ENCODE measurements at places on chromosomes 7 and 10.
A peak's percentile ranks its signal among the peaks of the same experiment; 100 is the strongest.

- peak; percentile 58 for DNase-seq
Measured at GRCh38 chr7:156196649-156197048, 384.4 kb upstream of the SHH start.

GRCh38 chr10:63889803-63890202 is 368.6 kb downstream of the REEP3 start:
- no peak for DNase-seq

GRCh38 chr7:139232904-139233303 is 1.9 kb downstream of the UBN2 start:
- no peak for DNase-seq

GRCh38 chr10:11906714-11907113 is 83.6 kb downstream of the PROSER2 start:
- DNase-seq = peak; percentile 65

GRCh38 chr7:51340936-51341335 is 24.3 kb upstream of the COBL start:
- DNase-seq = no peak

DNA sequence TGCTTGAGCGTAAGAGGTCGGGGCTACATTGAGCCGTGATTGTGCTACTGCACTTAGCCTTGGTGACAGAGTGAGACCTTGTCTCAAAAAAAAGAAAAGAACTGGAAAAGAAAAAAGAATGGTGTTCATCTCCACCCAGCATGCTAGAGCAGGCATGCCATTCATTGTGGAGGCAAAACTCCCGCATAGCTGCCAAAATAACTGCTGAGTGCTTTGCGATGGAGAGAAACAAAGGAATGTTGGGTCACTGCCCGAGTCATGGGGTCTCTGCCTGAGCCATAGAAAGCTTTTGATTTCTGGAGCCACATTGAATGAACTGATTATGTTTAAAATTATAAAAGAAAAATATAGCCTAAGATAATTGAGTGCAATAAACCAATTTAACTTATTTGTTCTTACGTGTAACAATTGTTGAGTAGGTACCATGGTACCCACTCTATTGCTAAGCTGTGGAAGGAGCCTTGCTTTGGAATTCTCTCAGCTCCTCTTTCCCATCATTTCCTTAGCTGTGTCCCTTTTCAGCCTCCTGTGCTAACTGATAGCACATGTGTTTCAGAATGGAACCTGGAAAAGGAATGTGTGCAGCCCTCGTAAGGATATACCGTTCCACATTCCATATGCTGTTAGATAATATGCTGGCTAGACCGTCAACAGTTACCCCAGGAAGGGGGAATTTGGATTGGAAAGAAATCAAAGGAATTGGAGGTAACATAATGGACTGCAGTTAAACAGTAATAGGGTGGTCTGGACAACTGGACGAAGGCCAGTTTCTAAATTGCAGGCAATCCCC is 99.0 kb downstream of the KIAA1217 start:
- DNase-seq = no peak

- DNase-seq = no peak
Measured at GRCh38 chr7:90660100-90660499, 64.0 kb downstream of the CDK14 start.

- no peak for DNase-seq
Measured at GRCh38 chr7:153638821-153639435, 413.3 kb upstream of the DPP6 start.

GRCh38 chr10:21751341-21752310 is 217.6 kb downstream of the MLLT10 start:
- no peak for DNase-seq

GRCh38 chr7:33334349-33334748 is 205.0 kb downstream of the BBS9 start:
- no peak for DNase-seq

GRCh38 chr7:79529214-79529880 is 75.9 kb upstream of the MAGI2 start:
- DNase-seq = no peak

- no peak for DNase-seq
Measured at GRCh38 chr10:78415111-78415510, 381.4 kb downstream of the RPS24 start.

- no peak for DNase-seq
Measured at GRCh38 chr10:126230587-126230986, 157.7 kb downstream of the ADAM12 start.

- DNase-seq = no peak
Measured at GRCh38 chr10:119806334-119807130, 66.1 kb downstream of the MCMBP start.

DNA sequence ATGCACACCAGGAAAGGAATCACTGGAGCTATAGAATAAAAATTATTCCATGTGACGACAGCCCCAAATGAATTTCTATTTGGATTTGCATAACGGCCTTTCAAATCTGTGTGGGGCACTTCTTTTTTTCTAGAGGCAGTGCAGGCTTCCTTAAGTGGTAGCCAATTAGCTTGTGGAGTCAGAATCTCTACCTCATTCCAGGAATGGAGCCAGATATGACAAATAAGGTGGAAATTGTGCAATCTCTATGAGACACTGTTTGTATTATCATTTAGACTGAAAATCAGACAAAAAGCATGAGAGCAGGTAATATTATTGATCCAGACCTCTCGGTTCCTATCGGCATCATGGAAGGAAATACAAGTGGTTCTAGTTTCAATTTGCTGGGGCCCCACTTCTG is 78.7 kb downstream of the BEND7 start:
- no peak for DNase-seq

DNA sequence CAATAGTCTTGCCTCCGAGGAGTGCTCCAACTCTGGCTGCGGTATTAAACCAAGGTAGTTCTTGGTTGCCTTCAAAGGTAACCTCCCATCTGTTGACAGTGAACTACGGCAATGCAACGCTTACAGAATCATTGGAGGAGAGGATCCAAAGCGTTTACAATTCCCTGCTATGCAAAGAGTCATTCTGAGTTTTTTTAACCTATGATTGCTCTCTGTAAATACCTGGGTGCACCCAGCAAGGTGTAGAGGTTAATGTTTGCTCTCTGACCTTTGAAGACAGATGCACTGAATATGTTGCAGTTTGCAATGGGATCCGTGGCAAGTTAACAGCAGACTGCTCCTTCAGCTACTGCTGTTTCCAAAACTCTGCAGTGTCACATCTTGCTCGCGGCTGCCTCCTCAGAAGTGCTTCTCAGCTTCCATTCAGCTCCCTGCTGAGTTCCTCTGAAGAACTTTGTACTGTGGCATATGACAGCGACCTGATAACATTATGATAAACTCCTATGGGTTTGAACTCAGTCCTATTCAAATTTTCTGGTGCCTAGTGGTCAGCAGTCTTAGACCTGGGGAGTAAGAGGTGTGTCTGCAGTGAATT is 29.0 kb downstream of the KIAA1217 start:
- no peak for DNase-seq

- DNase-seq = no peak
Measured at GRCh38 chr10:16944986-16945385, 127.8 kb upstream of the RSU1 start.

- DNase-seq = no peak
Measured at GRCh38 chr7:108684629-108685028, 115.0 kb downstream of the DNAJB9 start.

DNA sequence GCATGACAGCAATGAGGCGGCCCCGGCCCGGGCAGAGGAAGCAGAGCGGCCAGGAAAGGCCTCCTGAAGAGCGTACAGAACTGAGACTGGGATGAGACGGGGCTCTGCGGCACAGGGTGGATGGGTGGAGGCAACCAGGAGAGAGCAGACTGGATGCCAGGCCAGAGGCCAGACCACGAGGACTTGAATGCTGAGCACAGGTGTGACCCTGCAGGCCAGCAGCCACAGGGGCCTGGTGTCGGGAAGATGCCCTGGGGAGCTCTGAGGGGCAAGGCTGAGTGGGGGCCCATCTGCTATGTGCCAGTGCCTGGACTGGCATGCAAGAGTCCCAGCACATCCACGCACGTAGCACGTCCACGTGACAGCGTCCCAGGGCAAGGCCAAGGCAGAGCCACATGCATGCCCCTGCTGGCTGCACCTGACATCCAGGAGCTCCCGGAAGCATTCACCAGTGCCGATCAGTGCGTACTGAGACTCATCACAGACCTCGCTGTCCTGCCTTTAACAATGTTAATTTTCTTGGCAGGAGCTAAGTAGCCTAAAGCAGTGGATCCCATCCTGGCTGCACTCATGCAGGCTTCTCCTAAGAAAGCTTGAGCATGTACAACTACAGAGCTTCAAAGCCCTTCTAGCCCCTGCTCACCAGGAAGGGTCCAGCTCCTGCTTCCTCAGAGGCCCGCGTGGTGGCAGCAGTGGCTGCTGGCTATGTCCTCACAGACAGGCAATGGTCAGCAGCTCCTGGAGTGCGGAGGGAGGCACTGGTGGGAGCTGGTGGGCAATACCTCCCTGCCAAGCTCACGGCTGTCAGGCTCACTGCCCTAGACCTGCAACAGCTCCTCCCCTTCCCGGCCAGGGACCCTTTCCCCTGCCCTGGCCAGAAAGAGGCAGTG is 18.0 kb downstream of the GRID1 start:
- no peak for DNase-seq

GRCh38 chr10:11162828-11163599 is 145.3 kb downstream of the CELF2 start:
- peak; percentile 99 for DNase-seq

- no peak for DNase-seq
Measured at GRCh38 chr10:66837335-66837734, 88.5 kb upstream of the LRRTM3 start.

DNA sequence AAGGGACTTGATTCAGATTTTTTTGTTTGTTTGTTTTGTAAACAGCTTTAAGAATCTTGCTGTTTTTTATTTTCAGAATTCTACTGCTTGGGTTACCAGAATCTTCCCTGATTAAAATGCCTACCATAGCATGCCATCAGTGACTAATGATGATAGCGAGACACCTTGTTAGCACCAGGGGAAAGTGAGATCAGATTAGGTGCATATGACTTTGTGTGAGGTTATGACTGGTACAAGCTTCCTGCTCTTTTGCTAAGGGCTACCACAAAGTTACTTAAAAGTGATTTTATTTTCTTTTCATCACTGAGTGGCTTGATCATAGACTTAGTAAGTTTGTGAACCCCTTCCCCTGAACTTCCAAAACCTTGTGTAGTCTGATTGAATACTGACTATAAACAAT is 93.5 kb downstream of the SND1 start:
- DNase-seq = no peak

GRCh38 chr7:139829775-139830117 is 682 bp downstream of the TBXAS1 start:
- DNase-seq = no peak

DNA sequence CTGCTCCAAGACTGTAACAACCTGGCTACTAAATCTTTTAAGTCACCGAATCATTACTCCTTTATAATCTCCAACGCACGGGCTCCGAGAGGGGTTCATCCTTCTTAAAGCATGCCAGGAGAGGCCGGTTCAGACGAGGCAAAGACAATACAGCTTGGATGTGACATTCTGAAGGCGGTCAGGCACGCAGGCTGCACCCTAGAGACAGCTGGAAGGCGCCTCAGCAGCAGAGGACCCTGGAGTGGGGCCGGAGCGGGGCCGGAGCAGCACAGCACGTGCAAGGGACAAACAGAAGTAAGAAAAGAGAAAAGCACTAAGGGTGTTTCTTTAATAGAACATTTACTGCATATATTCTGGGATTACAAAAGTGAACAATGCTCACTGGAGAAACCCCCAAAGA is 97.8 kb upstream of the PPP2R2D start:
- no peak for DNase-seq

DNA sequence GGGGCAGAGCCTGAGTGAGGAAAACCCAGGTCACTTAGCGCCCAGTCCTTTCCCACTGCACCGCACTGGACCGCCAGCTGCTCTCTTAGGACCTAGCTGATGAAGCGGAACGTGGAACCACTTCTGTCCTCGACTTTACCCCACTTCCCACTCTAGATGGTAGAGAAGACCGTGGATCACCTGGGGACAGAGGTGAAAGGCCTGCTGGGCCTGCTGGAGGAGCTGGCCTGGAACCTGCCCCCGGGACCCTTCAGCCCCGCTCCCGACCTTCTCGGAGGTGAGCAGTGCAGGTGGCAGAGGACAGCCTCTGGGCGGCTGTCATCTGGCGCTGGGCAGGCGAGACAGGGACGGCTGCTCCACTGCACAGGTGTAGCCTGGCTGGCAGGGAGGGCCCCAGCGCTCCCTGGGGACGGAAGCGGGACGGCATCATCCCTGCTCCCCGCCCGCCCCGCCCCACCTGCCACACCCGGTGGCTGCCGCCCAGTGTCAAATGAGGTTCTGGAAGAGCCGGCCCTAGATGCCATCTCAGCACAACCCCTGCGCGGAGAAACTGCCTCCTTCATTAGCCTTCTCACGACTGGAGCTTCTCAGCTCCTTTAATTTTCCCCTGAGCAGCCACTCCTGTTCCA is 11.7 kb downstream of the PLAC9 start:
- DNase-seq = no peak

- DNase-seq = no peak
Measured at GRCh38 chr7:18509481-18509880, 13.9 kb downstream of the HDAC9 start.

DNA sequence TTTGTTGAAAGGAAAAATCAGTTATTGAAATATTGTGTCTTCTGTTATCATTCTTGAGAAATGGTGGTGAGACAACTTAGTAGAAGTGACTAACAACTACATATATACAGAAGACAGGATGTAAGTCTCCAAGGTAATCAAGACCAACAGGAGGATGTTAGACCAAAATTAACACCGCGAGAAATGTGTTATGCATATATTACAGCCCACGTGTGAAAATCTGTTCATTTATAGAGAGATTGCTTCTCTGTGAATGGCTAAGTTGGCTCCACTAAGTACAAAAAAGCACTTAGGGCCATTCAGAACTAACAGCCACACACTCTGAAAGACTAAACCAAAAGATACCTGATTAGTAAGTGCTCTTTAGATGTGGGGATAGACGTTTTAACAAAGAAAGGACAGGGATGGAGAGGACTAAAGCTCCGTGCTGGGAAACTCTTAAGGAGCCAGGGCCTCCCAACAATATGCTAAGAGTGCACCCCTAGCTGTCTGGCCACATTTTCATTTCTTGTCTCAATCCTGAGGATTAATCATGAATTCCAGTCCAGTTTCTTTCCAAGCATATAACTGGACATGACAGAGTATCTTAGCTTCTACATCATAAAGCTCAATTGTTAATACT is 26.5 kb downstream of the HDAC9 start:
- no peak for DNase-seq

DNA sequence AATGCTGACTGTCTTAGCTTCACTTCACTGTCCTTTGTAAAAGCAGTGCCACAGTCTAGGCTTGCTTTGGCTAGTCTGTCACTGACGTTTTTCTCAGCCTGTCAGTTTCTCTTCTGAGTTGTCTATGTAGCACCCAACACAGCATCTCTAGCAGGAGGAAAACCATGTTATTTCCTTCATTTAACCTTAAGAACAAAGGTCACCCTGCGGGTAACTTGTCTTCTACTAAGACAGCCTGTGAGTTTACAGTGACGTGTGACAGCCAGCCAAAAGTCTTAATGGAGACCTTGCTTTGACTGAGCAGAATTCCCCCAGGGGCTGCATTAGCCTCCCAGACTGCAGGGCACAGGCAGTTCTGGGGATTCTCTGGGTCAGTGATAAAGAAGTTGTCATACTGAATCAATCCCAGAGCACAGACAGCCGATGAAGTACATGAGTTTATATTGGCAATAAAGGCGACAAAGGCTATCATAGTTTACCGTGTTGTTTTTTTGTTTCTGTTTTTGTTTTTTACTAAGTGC is 296.0 kb upstream of the KIAA1217 start:
- no peak for DNase-seq

- no peak for DNase-seq
Measured at GRCh38 chr7:25179325-25179724, 49.0 kb downstream of the NPVF start.

- peak; percentile 88 for DNase-seq
Measured at GRCh38 chr10:26326851-26327250, 110.3 kb downstream of the GAD2 start.

GRCh38 chr10:76868098-76868977 is 769.3 kb downstream of the KCNMA1 start:
- DNase-seq = no peak

Data from MV-4-11 (cell line).